Urinary bladder (tissue), 4 donors: ENCODE measurements at places on chromosomes 3 and 15. TPM values are rescaled to one million over a fixed set of nuclear protein-coding genes. Genes with fewer than 3 reads are reported as not detected.

ANKRD63 gene
- not detected for total RNA-seq

DUOX1 gene
- total RNA-seq, result 10.3 TPM

GASK1A gene
- total RNA-seq, result 25.1 TPM

CAMKV gene
- total RNA-seq, result 0.37 TPM

ALS2CL gene
- 10.4 TPM for total RNA-seq

ECE2 gene
- total RNA-seq, result not detected

DNA sequence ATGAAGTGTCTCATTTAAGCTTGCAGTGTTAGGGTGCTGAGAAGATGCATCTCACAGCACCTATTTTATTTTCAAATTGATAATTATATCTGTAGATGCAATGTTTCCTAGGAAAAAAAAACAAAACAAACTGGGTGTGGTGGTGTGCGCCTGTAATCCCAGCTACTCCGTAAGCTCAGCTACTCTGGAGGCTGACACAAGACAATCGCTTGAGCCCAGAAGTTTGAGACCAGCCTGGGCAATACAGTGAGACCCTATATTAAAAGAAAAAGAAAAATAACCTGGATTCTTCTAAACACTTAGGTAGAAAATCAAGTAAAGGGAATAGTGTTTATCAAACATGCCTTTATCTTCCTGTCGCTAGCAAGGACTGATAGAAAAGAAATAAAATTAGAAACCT, 1.9 kb downstream of the MINDY2 start:
- no peak for DNase-seq

DNA sequence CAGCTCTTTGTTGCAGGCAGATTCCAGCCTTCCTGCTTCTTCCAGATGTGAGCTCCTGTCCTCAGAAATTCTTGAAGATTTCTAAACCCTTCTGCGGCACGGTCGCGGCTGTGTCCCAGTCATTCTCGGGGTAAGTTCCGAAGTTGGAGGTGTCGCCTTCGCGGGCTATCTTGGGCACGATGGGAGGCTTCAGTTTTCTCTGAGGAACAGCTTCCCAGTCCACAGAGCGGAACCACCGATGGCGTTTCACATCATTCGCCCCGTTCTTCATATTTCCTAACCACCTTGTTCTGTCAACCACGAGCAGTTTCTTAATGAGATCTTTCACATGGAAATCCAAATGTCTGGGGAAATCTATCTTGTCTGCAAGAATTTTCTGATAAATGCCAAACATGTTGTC, 24.7 kb upstream of the CERS3 start:
- DNase-seq, result no peak

GRCh38 chr15:49035825-49036224, 10.4 kb downstream of the SECISBP2L start:
- no peak for DNase-seq

- DNase-seq, result no peak
These were observed 78.4 kb upstream of the OSTN start for GRCh38 chr3:191120447-191121298.

DNA sequence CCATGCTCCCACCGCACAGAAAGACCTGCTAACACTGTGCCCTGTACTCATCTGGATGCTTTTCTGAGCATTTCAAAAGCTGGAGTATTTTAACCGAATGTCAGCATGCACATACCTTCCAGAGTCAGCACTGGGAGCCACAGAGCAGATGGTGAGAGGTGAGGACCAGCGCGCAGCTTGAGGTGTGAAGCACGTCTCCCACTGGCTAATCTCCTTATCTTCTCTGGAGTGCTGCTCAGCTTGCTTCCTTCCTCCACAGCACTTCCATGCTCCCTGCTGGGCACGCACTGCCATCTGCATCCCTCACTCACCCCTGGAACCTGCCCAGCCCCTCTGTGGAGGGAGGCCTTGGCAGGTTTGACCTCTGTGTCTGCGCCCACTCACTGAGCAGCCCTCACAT, at the start of gene GNB5:
Gene GNB5 (minus strand): TSS at position 186 of the 400 bp plus-strand sequence. CDS start 6,716 bp downstream, outside the sequence.
- no peak for DNase-seq

DNA sequence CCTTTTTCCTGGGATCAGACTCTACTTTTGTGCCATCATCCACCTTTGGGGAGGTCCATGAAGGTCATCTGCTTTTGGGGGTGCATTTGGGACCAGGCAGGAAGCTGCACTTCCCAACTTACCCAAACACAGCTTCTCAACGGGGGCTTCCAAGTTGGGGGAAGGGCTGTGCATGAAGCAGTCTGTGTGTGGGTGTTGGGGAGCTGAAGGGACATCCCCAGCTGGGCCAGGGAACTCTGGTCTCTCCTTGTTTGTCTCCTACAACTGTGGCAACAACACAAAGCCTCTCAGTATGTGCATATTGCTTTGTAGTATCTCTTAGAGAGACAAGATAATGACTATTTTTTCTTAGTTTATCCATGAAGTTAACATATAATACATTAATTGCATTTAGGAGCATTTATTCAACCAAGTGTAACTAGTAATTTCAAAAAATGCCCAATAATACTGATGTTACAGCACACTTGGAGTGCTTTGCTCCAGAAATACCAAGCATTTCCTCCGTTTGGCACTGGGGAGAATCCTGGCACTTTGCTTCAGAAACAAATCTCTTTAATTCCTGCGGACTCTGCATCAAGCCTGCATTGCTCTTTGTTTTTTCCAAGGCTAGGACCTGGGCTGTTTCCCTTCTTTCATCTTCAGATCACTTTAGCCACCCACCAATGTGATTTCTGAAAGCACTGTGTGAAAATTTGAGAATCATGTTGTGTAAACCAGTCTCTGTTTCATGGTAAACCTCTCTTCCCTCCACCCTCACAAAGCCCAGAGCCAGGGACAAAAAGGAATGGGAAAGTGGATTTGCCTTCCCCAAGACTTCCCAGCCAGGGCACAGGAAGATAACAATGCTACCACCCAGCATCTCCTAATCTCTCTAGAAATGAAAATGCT, 126.2 kb upstream of the PFN2 start:
- DNase-seq, result no peak

DNA sequence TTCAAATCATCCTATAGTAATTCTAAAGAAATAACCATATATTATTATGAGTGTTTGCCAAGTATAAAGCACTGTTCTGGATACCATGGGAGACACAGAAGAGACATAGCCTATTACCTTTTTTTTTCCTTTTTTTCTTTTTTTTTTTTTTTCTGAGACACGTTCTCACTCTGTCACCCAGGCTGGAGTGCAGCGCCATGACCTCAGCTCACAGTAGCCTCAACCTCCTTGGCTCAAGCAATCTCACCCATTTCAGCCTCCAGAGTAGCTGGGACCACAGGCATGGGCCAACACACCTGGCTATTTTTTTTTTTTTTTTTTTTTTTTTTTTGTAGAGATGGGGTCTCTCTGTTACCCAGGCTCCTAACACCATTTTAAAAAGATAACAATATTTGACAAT, 30.9 kb downstream of the CBLB start:
- DNase-seq, result no peak

- DNase-seq, result no peak
These were observed 313.4 kb downstream of the RBMS3 start for GRCh38 chr3:29594261-29594660.

DNA sequence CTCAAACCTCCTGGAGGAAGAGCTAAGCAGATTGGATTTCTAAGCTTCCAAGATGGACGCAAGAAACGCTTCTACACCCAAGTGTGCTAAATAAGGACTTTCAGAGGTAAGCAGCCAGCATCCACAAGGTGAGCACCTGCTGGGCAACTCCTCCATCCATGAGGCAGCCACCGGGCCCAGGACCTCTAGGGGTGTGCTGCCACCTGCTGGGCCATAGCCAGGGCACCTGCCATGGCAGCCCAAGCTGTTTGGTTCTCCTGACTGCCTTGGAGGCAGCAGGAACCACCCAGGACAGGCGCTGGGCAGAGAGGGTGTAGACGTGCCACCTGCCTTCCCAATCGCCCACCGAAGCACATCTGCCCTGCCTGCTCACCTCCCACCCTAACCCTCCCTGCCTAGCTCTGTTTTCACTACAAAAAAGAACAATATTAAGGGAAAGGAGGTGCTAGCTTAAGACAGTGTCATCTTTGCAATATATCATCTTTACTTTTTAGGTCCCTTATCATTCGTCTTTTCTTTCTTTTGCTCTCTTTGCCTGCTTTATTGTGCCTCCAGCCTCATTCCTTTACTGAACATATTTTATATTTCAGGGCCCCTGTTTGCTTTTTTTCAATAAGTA, 12.9 kb downstream of the C15orf62 start:
- no peak for DNase-seq

DNA sequence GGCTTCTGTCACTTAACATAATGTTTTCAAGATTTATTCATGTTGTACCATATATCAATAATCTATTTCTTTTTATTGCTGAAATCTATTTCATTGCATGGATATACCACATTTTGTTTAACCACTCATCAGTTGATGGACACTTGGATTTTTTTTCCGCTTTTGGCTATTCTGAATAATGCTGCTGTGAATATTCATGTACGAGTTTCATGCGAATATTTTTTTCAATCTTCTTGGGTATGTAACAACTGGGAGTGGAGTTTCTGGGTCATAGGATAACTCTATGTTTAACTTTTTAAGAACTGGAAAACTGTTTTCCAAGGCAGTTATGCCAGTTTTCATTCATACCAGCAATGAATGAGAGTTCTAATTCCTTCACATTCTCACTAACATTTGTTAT, 21.7 kb upstream of the GPR160 start:
- no peak for DNase-seq

DNA sequence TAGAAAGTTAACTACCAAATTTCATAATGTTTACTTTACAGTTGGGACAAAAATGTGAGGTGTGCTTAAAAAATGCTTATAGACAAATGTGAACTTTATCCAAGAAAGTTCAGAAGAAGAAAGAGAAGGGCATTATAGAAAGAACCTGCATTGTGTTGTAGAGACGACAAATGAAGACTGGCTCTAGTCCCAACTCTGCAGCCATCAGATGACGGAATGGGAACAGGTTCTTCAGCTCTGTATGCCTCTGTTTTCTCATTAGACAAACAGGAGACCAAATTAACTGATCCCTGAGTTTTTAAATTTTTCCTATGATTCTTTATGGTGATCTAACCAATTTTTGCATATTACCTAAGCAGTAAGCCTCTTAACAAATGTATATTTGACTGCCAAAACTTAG, 49.2 kb downstream of the PDZRN3 start:
- DNase-seq, result no peak

GRCh38 chr3:80993241-80993945, 768.1 kb downstream of the GBE1 start:
- no peak for DNase-seq

DNA sequence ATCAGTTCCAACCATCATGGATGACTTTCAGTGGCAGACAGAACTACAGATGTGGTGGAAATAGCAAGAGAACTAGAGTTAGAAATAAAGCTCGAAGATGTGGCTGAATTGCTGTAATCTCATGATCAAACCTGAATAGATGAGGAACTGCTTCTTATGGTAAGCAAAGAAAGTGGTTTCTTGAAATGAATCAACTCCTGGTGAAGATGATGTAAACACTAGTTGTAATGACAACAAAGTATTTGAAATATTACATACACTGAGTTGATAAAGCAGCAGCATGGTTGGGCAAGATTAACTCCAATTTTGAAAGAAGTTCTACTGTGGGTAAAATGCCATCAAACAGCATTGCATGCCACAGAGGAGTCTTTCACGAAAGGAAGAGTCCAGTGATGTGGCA, 131.7 kb upstream of the FAM3D start:
- no peak for DNase-seq

- no peak for DNase-seq
These were observed 41.3 kb upstream of the RBM5 start for GRCh38 chr3:50047426-50047825.

DNA sequence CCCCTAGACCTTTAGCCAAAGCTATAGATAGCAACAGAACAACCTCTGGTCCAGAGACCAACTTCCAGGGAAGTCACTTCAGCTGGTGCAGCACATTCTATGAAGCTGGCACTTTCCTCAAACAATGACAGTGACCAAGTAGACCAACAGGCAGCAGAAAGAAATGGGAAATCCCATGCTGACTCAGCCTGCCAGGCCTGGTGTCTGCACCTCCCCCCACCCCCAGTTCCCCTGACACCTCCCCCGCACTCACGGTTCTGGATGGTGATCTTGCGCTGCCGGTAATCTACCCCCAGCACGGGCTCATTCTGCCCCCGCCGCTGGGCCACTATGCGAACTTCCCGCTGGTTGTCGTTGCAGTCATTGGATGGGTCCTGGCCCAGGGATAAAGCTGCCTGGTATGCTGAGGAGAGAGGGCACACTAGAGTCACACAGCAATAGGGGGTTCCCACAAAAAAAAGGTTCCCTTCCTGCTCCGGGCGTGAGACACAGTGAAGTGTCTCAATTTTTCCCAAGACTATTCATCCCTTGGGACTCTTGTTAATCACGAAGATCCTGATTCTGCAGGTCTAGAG, 17.0 kb downstream of the ILDR1 start:
- no peak for DNase-seq

DNA sequence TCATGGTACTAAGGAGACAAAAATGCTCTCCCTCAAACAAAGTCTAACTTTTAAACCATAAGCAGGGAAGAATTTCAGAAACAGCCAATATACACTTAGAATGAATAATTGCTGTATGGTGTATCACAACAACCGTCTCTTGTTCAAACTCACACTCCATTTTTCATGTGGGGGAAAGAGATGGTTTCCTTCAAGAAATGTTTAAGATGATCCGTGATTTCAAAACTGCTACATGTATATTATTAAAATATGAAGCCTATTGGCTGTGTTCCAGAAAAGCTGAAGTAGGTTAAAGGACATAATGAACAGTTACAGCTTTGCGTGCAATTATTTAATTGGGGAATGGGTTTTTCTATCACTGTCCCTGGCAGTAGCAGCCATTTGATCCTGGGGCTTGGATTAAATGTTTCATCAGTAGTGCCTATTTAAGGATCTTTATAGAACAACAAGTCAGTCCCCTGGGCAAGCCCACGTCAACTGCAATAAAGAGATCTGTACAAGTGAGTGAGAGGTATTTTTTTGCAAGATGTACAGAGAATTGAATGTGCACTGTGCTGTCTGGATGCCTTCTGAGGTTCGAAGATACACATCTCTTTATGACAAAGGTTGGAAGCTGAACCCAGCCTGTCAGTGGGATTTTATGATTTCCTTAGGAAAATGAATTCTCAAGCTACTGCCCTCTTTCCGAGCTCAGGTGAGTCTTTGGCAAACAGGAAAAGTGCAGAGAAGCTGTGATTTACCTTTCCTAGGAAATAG, 337.2 kb upstream of the RARB start:
- no peak for DNase-seq

DNA sequence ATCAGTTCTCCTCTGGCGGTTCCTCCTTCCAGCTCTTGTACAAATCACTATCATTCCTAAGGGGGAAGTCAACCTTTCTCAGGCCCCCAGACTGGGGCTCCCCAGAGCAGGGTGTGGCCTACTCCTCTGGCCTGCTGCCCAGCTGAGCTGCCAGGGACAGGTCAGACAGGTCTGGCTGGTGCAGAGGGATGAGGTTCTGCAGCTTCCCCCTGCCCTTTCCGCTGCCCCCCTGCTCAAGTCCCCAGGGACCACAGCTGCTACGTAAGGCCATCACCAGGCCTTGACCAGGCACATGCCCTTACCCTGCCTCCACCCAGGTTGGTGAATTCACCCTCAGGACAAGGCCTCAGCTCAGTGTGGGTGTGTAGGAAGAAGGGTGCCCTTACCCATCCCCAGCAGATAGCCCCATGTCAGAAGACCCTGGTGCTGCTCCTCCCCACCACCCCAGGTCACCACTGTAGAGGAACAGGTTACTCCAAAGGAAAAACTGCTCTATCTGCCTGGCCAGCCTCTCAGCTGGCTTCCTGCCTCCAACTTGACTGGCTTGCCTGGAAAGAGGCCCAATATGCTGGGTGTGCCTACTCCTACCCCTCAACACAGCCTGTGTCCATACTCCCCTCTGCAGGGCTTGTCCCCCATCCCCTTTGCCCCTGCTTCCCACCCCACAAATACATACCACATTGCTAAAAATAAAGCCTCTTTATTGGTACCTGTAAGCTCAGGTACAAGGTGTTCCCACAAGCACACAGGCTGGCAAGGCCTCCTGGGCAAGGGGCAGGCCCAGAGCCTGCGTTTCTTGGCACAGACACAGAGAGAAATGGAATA, 12.0 kb downstream of the CSRNP1 start:
- DNase-seq, result no peak
